ENCODE measurements at places on chromosomes 11 and 22.

GRCh38 chr11:65613091-65613928 is 711 bp downstream of the MAP3K11 start:
- DNase-seq = no peak

- no peak for DNase-seq
Observed at GRCh38 chr11:101476191-101476590, 107.6 kb downstream of the TRPC6 start.

- DNase-seq = no peak
Observed at GRCh38 chr22:26550498-26551033, 38.3 kb upstream of the TFIP11 start.

- DNase-seq = no peak
Observed at GRCh38 chr11:34335331-34335730, 22.5 kb downstream of the ABTB2 start.

DNA sequence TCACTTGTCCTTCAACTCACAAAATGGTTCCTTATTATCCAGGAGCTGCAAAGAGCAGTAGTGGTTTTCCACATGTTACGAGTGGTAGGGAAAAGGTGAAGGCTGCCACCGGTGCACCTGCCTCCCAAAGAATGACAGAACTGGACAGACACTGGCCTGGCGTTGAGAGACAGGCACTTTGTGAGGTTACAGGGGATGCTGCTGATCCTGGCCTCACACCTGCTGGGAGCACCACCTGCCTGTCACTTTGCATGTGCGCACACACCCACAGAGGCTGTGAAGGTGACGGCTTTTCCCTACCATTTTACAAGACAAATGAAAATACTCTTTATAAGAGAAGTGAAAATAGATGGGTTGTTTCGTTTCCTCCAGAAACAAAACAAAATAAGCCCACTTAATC is 175.3 kb upstream of the B3GAT1 start:
- no peak for DNase-seq

DNA sequence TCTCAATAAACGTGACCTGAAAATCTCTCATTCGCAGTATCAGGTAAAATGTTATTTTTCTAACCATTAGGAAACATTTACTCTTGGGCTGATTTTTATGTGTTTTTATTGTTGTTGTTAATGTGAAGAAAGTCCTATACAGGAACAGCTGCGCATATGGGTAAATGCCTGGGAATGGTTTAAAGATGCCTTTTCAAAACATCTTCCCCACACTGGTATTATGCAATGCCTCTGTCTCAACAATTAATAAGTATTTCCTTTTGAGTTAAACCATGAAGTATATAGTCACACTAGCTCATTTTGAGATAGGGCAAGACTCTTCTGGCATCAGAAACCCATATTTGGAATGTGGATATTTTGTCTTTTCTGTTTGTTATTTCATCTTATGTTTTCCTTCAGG is 13.7 kb upstream of the LIN7C start:
- DNase-seq = no peak

DNA sequence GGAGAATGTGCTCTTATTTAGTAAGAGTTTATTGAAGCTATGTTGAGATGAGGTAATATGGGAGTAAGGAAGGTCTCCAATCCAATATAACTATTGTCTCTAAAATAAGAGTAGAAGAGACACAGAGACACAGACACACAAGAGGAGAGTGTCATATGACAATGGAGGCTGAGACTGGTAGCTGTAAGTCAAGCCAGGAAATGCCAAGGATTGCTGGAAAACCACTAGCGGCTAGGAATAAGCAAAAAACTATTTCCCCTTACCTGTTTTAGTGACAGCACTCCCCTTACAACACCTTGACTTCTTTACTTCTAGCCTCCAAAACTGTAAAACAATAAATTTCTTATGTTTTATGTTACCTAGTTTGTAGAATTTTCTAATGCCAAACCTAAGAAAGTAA is 1652.8 kb downstream of the LRRC4C start:
- DNase-seq = no peak

DNA sequence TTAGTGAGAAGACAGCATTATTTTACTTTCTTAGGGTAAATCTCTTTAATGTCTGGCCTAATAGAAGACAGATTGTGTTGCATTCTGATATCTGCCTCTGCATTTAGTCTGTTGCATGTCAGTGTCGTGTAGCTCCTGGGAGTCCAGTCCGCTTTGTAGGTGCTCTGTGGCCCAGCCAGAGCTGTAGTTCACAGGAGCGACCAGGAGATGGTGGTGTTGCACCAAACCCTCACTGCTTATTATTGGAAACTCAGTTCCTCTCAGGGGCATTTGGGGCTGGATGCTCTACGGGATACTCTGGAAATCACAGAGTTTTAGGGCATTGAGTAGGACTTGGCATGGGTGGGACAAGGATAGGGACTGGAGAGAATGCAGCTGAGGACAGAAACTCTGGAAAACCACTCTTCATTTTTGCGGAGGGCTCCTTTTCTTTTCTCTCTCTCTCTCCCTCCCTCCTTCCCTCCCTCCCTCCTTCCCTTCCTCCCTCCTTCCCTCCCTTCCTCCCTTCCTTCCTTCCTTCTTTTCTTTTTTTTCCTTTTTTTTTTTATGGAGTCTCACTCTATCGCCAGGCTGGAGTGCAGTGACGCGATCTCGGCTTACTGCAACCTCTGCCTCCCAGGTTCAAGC is 21.7 kb downstream of the MIAT start:
- peak; percentile 59 for DNase-seq

- DNase-seq = no peak
Observed at GRCh38 chr11:12901874-12902481, 107.1 kb upstream of the RASSF10 start.

Data from activated CD4-positive, alpha-beta T cell treated with anti-CD3 and anti-CD28 coated beads, Interleukin-2, amount 50 U/mL, for 4 hours (primary cell).